Activated naive CD8-positive, alpha-beta T cell treated with anti-CD3 and anti-CD28 coated beads for 36 hours (primary cell): ENCODE measurements at places on chromosomes 13 and 19.

DNA sequence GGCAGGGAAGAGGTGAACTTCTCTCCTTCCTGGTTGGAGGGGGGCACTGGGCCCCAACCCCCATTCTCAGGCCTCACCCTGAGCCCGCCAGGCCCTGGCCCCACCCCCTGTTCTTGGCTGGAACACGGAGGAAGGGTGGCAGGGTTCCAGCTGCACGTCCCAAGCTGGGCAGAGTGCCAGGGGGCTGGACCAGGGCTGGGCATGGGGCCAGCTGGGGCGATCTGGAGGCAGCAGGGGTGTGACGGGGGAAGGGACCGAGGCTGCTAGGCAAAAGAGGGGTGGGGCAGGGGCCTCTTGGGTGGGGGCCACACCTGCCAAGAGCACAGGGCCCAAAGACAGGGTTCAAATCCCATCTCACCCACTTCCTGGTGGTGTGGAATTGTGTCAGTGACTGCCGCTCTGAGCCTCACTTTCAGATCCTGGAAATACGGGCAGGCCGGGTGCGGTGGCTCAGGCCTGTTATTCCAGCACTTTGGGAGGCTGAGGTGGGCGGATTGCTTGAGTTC, 2.2 kb downstream of the HIF3A start:
- no peak for DNase-seq

- DNase-seq, result no peak
These were observed 39.0 kb upstream of the IGSF23 start for GRCh38 chr19:44574186-44574950.

GRCh38 chr13:43444081-43444480, 342.7 kb downstream of the ENOX1 start:
- DNase-seq, result no peak

DNA sequence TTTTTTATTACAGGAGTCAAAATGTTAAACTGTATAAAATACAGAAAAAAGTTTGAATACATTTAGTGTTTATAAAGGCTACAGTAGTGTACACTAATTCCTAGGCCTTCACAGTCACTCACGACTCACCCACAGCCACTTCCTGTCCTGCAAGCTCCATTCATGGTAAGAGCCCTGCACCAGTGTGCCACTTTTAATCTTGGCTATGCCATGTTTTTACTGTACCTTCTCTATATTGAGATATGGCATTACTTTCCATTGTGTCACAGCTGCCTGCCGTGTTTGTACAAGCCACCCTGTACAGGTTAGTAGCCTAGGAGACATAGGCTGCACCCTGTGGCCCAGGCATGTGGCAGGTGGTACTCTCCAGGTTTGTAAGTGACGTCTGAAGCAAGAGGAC, 32.1 kb downstream of the C1QTNF9 start:
- DNase-seq, result no peak

DNA sequence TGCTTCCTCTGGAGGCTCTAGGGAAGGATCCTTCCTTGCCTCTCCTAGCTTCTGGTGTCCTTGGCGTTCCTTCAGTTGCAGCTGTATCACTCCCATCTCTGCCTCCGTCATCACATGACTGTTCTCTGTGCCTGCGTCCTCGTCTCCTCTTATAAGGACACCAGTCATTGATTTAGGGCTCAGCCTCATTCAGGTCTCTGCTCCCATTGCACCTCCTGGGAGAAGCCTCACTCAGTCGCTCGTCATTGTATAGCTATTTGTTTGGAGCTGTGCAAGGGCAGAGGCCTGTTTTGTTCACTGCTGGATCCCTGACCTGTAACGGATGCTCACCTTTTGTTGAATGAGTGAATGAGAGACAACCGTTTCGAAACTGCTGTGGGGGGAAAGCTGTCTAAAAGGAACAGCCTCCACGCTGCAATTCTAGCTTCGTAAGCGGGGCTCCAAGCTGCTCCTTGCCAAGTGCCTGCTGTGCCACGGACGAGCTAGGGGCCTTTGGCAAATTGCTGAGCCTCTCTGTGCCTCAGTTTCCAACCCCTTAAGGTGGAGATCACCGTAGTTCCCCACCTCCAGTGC, 17.2 kb downstream of the BRSK1 start:
- no peak for DNase-seq

DNA sequence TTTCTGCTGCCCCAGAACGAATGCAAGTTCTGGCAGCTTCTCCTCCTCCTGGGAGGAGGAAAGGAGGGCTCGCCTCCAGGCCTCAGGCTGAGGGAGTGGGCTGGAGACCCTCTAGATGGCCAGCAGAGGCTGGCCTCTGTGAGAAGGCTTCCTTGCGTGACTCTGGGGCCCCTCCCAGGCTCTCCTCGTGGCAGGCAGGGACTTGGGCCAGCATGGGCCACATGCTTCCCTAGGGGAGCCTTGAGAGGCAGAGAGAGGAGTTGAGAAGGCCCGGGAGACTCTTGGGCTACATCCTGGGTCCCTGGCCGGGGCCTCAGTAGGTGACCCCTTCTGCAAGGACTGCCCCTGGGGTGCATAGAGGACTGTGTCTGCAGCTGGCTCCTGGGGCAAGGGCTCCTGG, 25.9 kb downstream of the LYL1 start:
- no peak for DNase-seq
